ENCODE measurements at places on chromosomes 5 and 9.

DNA sequence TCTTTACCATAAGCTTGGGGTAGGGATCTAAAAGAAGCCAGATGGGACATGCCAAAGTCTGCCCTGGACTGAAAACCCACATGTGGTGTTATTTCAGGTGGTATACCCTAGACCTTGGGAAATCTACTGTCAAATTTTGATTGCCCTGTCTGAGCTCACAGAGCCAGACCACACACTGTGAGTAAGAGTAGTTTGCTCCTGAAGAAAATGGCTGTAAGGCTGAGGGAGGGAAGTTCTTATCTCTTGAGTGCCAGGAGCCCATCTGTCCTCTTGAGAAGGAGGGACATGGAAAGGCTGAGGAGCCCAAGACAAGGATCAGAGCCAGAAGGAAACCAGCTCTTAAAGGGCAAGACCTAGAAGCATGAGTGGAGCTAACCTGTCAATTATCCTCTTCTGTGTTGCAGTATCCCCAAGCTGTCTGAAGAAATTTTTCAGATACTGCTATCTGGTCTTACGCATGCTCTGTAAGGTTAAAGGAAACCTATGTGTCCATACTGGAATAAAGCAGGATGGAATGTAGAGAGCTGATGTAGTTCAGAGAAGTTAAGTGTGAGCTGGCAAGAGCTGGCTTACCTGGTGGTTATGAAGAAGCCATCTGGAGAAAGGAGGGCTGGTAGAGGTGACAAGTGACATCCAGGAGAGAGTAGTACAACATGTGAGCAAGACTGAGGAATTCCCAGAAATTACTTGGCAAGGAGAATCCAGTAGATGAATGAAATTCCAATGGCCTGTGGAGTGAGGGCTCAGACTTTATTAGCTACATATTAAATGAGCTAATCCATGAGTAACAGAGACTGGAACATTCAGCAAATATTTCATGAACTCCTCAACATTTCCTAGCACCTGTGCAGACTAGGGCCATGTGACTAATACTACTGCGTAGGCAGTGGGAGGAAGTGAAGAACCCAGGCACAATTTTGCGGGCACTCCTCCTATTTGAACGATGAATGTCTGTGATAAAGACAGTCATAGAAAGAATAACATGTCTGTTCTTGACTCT is 389.1 kb upstream of the KIF2A start:
- DNase-seq = no peak

DNA sequence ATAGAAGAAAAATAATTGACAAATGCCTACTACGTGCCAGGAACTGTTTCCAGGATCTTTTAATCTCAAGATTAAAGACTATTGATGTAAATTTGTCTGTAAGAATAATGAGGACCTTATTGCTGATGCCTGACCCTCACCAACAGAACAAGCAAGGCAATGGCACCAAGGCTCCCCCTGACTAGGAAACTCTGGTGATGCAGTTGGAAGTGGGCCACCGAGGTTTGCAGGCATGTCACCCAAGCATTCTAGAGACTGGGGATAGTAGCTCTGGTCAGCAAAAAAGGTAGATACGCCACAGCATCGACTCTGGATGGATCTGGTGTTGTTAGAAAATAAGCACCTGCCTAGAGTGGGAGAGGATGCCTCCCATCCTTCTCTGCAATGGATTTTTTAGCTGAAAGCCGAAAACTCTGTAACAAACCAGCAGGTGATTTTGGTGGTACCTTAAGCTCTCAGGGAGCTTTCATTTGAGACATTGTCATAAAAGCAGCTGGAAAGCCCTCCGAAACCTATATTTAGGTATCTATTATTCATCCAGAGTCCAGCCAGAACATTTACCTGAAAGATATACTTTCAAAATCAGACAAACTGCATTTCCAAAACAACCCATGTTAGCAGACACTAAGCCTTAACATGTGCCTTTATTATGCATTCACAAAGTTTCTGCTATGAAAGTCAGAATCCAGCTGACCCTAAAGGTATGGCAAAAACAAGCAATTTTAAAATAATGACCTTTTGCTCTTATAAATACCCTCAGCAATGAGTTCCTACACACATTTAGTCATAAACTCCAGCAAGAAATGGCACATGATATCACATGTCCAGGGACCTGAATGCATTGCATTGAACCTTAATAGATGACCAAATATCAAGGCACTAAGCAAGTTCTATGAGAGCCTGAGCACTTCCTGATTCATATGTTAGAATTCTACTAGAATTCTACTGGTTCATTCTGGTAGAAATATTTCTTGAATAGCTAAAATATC is 308.4 kb downstream of the PDE4D start:
- no peak for DNase-seq

DNA sequence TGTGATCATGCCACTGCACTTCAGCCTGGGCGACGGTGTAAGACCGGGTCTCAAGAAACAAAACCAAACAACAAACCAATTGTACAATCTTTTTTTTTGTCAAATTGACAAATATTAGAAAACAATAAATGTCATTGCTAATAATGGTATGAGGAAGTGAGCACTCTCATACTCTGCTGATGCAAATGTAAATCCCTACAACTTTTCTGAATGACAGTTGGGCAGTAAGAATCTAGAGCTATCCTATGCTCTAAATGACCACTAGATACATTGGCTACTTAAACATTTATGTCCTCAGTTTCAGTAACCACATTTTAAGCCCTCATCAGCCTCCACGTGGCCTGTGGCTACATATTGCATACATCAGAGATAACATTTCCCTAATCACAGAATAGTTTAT is 256.2 kb downstream of the FER start:
- DNase-seq = no peak

DNA sequence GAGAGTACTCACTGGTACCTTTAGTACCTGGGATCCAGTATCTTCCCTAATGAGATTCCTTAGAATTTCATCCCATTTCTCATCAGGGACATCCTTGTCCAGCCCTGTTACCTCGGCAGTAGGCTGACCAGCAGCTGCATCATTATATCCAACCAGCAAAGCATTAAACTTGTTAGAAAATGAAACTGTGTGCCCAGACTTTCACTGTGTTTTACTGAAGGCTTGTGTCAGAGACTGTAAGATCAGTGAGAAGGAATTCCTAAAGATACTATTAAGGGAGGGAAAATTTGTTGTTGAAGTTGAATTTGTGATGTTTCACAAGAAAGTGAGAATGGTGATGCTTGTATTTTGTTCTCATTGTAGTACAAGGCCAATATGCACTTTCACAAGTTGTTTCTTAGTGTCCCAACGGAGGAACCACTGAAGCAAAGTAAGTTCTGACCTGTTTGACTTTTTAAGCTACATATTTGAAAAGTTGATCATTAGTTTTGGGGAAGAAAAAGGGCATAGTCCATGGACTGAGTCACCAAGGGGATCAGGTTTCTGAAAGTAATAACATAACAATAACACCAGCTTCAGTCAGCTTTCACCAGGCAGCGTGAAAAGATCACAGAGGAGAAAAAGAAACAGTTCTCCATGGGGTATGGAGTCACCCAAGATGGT is 48.8 kb downstream of the GRAMD2B start:
- DNase-seq = no peak

DNA sequence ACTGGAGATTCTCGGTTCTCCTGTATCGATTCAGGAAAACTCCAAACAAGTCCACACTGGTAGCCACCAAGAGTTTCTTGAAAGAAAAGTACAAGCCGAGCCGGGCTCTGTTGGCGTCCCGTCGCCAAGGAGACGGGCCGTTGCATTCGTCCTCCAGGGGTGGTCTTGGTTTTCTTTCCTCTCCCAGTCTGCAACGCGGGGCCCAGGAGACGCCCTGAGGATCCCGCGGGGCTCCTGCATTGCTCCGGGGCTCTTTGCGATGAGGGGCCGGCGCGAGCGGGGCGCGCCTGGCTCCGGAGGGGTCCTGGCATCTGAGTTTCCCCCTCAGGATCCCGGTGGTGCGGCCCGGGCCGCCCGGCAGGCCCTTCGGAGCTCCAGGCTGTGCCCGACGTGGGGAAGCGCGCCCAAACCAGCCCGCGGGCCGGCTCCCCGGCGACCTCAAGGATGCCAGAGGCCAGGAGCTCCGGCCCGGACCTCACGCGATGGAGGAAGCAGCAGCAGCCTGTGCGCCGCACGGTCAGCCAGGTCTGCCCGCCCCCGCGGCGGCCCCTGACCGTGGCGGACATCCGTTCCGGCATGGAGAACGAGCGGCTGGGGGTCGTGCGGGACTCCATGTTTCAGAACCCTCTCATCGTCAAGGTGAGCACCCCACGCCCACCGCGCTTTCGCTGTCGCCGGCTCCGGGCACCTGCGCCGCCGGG is at the start of gene CFAP77:
TSS of gene CFAP77 (plus strand) at position 384 of the 701 bp plus-strand sequence. CDS start at position 445, 61 bp downstream.
- DNase-seq = peak; percentile 38
